ENCODE measurements at places on chromosomes 12 and 14.

DNA sequence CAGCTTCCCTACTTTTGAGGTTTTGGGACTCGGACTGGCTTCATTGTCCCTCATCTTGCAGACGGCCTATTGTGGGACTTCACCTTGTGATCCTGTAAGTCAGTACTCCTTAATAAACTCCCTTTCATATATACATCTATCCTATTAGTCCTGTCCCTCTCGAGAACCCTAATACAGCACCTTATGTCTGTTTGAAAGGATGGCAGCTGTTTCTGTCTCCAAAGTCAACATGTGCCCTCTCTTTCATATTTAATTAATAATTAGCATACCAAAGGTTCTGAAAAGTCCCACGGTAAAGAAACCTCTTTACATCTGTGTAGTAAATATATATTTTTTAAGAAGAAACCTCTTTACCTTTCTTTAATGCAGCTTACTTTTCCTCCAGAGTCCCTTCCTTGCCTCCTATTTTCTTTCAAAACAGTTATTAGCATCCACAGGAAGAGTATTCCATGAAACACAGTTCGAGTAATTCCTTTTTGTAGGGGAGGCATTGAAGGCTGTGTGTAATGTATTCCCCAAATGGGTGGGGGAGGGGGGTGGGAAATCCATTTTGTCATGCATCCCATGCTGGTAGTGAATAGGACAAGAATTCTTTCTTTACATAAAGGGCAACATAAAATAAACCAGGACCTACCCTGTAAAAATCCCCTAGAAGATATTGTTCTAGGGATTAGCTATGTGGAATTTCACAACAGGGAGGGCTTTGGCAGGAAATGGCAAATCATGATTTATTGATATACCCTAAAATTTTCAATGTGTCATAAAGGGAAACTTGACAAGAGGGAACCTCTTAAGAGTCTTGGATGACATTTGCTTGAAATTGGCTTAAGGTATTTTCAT is 241.5 kb downstream of the SUDS3 start:
- no peak for DNase-seq

GRCh38 chr12:63814146-63814772 is 30.2 kb upstream of the SRGAP1 start:
- DNase-seq, result no peak

- no peak for DNase-seq
Measured at GRCh38 chr12:11446372-11446771, 51.0 kb upstream of the PRB2 start.

DNA sequence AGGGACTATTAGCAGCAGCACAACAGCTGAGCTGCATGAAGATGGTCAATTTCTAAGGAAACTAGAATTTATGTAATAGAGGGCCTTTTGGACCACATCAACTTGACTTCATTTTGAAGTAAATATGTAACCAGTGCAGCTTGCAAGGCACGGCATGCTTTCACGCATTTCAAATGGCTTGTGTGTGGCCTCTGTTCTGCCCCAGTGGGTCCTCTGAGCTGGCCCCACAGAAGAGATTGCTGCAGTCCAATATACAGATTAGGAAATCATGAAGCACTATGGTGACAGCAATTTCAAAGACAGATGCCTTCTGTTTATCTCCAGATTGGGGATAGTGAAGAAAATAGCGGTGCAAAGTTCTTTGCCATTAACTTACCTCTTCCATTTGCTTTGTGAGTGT is 101.4 kb downstream of the PDZRN4 start:
- no peak for DNase-seq

DNA sequence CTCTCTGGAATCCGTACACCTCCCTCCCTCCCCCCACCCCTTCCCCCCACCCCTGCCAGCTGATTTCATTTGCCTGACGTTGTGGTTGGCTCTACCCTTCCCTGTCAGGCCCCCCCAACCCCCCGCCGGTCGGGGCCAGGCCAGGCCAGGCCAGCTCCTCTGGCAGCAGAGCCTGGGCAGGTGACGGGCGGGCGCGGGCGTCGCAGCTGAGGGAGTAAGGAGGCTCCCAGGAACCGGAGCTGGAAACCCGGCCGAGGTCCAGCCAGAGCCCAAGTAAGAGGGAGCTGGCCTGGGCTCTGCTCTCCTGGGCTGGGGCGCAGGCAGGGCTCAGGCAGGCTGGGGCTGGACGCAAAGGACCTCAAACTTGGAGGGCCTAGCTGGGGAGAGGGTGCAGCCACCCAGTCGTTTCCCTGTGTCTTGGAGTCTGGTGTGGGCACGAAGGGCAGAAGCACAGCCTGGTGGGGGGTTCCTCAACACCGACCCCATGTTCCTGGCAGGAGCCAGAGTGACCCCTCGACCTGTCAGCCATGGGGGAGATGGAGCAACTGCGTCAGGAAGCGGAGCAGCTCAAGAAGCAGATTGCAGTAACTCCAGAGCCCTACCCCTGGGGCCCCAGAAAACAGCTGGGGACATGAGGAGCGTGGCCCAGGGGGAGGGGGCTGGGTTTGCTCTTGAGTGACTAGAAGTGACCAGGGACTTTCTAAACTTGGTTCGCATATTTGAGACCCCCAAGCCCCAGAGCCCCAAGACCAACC is at the start of gene GNB3:
Gene GNB3, plus strand, starts transcription at position 165 of the 755 bp plus-strand sequence. Its CDS starts 363 bp downstream, at position 528.
- no peak for DNase-seq

DNA sequence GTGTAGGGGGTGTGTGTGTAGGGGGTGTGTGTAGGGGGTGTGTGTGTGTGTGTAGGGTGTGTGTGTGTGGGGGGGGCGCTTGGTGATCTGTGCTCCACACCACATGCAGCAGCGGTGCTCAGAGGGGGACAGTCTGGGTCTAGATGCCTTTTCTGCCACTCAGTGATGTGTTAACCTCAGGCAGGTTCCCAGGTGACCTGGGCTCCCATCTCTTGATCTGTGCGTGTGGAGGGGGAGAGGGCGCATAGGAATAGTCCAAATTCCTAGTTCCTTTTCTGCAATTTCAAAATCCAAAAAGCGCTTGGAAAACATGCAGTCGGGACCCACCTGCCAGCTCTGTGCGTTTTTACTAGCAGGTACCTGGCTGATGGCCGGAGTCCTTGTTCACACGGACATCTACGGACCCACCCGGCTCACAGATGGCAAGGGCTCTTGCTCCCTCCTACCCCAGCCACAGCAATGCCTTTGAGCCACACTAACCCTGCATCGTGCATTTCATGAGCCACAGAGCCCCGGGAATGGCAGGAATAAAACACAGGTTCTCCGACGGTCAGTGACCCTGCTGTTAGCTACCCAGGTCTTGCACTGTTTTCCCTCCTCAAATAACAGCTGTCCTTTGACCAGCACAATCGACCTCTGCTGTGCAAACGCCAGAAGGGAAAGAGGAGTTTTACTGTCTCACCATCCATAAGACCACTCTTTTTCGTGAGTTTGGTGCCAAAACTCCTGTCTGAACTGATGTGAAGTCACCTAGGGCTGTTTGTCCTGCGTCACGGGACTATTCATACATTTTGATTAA is 120.8 kb downstream of the GLT1D1 start:
- no peak for DNase-seq

GRCh38 chr14:100830681-100831080 is 4.8 kb downstream of the MEG3 start:
- no peak for DNase-seq
